Endothelial cell (in vitro differentiated cells): ENCODE measurements at places on chromosomes 11 and 22.

GRCh38 chr11:5380740-5381342, 2.8 kb upstream of the OR51M1 start:
- peak; percentile 71 for DNase-seq

- DNase-seq: no peak
Measured at GRCh38 chr11:126139111-126140091, 72.0 kb downstream of the RPUSD4 start.

GRCh38 chr22:17065433-17065832, 19.4 kb upstream of the IL17RA start:
- DNase-seq: no peak

GRCh38 chr22:28108851-28109250, 189.8 kb upstream of the PITPNB start:
- no peak for DNase-seq

DNA sequence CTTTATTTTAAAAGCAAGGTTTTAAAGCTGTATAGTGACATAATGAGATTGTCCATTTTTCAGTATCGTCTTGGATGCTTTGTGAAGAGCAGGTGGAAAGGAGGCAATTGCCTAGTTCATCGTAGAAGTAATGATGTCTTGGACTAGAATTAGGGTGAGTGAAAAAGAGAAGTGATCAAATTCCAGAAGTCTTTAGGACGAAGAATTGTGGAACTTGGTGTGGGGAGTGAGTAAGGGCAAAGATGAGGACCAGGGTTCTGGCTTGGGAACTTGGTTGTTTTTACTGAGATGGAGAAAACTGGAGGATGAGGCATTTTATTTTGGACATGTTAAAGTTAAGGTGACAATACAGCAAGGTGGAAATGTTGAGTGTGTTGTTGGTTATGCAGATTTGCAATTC, 1.2 kb downstream of the ILK start:
- peak; percentile 0 for DNase-seq
